ENCODE measurements at places on chromosomes 7 and 10.

DNA sequence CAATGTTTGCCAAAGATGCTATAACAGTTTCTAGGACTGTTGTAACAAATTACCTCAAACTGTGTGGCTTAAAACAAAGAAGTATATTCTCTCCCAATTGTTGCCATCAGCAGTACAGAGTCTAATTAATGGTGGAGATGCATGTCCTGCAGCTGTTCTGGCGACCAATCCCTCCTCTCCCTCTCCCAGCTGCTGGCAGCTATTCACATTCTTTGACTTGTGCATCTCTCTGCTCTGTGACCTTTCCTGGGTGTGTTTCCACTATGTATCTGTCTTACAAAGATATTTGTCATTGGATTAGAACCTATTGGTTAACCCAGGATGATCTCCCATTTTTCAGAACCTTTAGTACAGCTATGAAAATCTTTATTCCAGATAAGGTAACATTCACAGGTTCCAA is 561.7 kb upstream of the POM121L12 start:
- no peak for DNase-seq

DNA sequence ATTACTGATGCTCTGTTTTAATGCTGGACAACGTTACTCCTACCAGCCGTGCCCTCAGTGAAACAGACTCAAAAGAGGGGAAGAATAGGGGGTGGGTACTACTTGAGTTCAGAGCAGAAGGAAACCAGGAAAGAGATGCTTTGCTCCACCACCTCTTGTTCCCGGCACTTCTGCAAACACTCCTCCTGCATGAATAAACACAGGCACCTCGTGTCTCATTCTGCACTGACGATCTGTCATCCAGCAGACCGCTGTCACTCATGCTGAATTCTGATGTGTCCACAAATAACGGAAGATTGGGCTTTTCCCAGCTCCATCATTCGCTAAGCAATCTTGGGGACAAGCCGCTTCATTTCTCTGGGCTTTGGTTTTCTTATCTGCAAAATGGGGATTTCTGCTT is 26.7 kb downstream of the YWHAG start:
- no peak for DNase-seq

GRCh38 chr10:112663234-112664125 is 216.5 kb downstream of the VTI1A start:
- DNase-seq = peak; percentile 82

DNA sequence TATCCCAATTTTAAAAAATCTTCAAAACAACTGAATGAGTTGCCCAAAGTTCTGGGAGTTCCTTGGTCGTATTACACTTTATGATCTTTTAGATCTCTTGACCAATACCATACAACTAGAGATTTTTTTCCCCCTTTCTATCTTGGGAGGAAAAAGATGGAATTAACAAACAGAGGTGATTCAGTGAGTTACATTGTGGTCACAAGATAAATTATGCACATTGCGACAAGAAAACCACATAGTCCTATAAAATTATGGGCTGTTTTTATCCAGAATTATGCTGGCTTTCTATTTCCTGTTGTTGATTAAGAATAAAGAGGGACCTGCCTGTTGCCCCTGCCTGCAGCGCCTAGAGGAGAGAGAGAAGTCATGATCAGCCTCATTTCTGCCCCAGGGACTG is 8.2 kb upstream of the SGPL1 start:
- DNase-seq = peak; percentile 64

DNA sequence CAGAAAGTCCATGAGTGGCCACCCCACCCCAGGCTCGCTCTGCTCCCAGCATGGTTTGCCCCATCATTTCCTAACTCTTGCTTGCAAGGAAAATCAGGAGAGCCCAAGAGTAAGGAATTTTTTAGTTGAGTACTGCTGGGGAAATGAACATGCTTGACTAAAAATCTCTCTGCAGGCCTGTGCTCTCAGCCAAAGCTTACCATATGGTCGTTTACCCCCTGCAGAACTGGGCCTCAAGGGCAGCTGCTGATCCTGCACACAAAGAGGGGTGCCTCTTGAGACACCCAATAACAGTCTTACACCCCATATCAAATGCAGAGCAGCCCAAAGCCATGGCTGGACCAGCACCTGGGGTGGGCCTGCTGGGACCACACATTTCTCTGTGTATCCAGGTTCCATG is 183.2 kb downstream of the CXCL12 start:
- no peak for DNase-seq

DNA sequence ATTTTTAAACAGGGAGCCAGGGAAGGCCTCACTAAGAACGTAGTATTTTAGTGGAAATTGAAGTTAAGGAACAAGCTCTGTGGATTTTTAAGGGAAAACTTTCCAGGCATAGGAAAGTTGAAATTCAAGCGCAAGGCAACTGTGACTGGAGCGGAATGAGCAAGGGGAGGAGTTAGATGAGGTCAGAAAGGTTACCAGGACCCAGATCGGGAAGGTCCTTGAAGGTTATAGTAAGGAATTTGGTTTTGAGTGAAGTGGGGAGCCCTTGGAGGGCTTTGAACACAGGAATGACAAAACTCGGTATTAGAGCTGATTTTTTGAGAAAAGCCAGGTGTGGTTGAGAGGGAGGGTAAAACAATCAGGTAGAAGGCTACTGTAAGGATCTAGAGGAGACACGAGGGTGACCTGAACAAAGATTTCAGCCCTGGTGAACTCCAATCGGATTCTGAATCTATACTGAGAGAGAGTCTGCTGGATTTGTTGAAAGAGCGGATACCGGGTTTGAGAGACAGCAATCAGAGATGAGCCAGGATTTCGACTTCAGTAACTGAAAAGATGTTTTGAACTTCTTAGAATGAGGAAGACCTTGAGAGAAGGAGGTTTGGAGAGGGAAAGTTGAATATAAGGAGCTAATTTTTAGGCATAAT is 1013.9 kb downstream of the NRG3 start:
- no peak for DNase-seq

DNA sequence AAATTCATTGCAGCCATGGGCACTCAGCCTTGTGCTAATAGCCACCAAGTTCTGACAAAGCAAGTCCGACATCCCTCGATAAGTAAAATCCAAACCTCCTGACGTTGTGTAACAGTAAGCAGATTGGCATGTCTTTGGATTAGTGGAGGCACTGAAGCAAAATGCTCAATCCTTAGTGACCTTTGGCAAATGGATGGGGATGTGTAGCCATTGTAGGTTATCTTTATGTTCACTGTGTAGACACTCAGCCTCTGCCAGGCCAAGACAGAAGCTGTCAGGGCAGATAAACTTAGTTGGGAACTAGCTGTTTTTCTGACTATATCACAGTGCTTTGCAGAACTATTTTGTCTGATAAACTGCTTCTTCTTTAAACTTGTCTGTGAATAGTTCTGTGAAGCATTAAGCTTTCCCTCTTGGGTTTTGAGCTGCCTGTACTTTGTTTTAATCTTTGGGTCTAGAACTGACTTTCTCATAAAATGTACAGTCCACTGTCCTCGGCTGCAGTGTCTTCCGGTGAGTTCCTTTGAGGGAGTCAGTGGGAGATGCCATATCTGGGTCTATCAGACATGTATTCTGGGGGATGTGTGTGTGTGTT is 220.8 kb downstream of the LRMDA start:
- no peak for DNase-seq

- no peak for DNase-seq
These were observed 59.9 kb upstream of the NMT2 start for GRCh38 chr10:15228426-15228825.

- no peak for DNase-seq
These were observed 175.2 kb upstream of the TNRC18 start for GRCh38 chr7:5598769-5599371.

- peak; percentile 34 for DNase-seq
These were observed 9.0 kb downstream of the FAS start for GRCh38 chr10:88999625-89000024.

- DNase-seq = no peak
These were observed 662.7 kb upstream of the POT1 start for GRCh38 chr7:125592331-125592730.

- no peak for DNase-seq
These were observed 202.0 kb upstream of the SEMA3E start for GRCh38 chr7:83850941-83851340.

DNA sequence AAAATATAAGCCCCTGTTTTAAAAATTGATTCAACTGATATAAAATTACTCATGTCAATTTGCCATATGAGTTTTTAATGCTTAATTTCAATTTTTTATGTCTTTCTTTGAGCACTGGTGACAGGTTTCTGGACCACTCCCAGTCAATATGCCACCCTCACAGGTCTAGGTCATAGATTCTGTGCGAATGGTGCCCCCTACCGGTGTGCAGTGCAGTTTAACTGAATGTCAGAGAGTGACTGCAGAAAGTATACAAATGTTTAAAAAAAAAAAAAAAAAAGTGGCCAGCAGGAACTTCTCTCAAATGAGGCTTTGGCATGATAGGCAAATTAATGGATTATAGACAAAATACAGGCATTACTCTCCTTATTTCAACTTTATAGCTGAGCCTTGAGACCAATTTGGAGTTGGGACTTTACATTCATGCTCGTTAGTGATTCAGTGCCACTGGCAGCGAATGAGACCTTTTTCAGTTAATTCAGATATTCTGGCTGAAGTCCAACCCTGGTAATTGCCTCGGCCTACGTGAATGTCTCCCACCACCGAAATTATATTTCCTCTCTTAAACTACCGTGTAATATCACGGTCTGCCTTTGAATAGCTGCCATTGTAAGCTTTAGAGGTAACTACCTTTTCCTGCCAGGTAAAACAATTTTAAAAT is 427.6 kb downstream of the PHTF2 start:
- peak; percentile 66 for DNase-seq

GRCh38 chr10:14822879-14823755 is 14.7 kb downstream of the CDNF start:
- peak; percentile 47 for DNase-seq

- no peak for DNase-seq
These were observed 80.5 kb upstream of the PRKG1 start for GRCh38 chr10:50993771-50994251.

All from M059J (cell line).